CD8-positive, alpha-beta T cell (primary cell): ENCODE measurements at places on chromosomes 6 and 20.
A peak's percentile ranks its signal among the peaks of the same experiment; 100 is the strongest.

DNA sequence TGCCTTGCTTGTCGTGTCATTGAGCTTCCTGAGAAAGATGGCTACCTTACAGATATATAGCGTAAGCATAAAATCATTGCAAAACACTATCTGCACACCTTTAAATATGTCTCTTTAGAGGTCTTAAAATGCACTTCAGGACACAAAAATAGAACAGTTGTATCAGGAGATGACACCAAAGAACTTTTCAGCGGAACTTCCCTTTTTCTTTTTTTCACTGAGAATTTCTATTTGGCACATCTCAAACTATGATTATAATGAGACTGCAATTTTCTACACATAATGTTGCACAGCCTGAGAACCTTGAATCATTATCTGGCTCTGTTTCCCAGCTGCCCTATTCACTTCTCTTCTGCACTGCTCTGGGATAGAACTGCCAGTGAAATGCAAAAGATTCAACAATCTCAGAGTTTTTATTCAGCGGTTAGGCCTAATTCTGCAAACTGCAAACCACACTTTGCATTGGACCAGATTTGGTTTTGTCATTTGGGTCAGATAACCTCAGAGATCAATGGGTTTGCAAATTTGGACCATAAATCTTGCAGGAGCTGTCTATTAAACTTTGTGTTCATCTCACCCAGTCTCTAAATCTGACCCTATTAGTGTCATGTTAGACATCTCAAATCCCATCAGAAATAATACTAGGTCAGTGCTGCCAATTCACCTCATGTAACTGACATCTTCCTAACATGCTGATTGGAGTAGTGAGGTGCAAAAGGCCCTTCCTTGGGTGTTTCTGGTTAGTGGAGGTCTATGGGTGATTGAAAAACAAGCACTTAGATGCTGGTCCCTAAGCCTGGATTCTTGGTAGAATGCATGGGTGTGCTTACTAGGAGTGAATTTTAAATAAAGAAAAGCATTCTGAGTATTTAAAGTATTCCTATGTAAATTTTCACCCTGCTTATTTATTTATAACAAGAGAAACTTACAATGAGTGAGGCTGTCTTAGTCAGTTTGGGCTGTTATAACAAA, 382.7 kb downstream of the UTRN start:
- no peak for DNase-seq

GRCh38 chr6:132972971-132973370, 158.6 kb downstream of the RPS12 start:
- DNase-seq: no peak

DNA sequence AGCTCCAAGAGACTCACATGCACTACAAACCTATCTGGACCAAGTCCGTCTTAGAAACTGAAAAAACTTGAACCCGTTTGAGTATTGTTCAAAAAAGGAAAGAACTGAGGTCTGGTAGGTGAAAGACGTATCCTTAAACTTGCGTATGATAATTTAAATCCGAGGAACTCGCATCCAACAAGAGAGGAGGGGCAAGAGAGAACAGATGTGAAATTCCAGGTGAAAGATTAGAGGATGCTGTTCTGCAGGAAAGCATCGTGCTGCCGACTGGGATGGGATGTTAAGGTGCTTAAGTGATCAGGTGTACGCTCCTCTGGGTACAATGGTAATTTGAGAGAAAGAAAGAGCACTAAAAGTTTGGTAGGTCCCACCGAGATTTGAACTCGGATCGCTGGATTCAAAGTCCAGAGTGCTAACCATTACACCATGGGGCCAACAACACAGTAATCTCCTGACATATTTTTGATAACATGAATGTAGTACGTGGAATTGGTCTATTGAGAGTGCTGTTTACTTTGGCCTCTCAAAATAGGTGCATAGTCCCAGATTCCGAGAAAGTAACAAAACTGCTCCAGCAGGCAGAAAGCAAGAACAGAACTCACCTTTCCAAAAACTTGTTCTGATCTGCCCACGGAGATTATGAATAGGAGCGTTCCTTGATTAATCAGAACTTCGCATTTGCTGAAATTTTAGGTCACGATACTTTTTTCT, 53.5 kb upstream of the BTN3A2 start:
- DNase-seq: peak; percentile 73

DNA sequence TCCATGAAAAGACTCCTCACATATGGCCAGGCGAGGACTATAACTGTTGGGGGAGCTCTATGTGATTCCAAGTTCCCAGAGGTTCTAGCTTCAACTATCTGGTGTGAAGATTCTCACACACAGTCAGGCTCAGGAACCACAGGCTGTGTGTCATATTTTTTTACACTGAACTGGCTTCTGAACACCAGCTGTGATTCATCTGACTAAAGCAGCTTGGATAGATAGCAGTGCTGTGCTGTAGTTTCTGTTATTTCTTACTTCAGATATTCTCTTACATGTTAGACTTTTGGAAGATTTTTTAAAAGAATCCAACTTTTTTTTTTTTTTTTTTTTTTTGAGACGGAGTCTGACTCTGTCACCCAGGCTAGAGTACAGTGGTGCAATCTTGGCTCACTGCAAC, 140.7 kb upstream of the MCHR2 start:
- no peak for DNase-seq

DNA sequence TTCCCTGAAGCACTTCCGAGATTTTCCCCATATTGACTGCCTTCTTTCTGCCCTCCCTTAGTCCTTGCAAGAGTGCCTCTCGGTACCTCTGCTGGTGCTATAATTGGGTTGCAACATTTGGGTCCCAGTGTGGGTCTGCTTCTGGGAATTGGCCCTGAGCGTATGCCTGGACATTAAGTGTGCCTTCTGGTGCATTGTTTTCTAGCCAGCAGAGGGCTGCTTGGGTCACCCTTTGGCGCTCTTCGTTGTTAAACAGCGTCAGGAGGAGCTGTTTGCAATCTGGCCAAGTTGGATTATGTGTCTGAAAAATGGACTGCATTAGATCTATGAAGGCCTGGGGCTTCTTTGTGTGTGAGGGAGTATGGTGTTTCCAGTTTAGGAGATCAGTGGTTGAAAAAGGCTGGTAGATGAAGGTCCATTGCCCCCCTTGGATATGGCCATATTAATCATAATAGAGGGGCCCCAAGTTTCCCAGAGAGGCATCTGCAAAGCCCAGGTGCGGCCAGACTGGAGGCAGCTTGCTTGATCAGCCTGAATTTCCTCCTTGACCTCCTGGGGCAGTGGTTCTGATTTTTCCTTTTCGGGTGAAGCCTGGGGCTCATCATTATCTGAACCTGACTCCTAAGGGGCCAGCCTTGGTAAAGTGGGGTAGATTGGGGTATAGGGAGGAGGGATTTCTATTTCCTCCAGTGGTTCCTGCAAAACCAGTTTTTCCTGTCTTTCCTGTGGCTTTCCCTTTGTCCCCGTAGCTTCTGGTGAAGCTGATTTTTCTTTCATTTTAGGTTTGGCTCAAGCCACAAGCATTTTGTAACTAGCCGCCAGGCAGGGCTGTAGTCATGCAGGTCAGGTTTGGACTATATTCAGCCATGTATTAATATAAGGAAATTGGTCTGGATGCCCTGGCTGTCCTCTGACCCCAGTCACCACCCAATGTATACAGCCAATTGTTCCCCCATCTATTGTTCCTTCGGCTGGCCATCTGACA, 85.4 kb upstream of the GPR6 start:
- DNase-seq: no peak

DNA sequence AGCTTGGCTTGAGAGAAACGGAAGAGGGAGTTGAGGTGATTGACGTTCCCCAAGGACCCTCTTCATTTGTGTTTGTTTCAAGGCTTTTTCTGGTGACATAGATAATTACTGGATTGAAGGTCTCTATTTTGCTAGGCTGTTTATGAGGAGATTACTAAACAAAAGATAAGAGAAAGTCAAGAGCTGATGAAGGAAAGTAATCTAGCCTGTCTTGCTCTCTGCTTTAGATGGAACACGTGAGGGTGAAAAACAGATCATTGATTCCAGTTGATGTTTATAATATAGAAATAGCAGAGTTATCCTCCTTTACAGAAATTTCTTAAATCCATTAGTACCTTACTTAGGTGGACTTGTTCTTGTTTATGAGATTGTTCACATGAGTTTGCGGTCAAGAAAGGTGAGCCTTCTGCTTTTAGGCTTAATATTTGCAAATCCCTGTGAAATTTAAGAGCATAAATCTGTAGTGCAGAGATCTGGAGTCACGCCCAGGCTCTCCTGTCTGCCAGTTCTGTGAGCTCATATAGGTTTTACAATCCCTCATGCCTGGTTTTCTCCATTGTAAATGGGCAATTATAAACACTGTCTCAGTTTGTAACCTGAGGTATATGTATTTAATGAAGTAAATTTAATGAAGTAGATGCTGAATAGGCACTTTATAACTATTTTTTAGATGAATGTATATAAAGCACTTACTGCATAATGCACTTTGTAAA, 272.8 kb downstream of the NKAIN2 start:
- no peak for DNase-seq

GRCh38 chr6:111775145-111775922, 97.9 kb downstream of the FYN start:
- no peak for DNase-seq

GRCh38 chr6:137641474-137642077, 147.4 kb upstream of the OLIG3 start:
- DNase-seq: peak; percentile 45

- DNase-seq: no peak
These were observed 170.4 kb downstream of the PHF3 start for GRCh38 chr6:63805808-63806572.

GRCh38 chr6:30884521-30885480, 482 bp downstream of the DDR1 start:
- DNase-seq: peak; percentile 49

DNA sequence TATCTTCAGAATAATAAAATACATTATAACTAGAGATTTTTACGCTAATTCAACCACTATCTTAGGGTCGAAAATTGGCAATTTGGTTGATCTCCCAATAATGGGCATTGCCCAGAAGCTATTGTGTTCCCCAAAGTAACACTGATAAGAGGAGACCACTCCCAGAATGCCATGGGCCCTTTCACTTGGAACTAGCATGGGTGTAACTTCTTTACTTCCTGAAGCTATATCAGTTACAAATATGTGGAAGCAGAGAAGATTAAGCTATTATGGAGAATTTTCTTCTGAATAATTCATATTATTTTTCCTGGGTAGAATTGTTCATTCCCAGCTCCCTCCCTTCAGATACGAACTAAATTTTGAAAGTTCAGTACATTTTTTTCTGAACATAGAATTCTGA, 48.2 kb upstream of the JAG1 start:
- DNase-seq: no peak

DNA sequence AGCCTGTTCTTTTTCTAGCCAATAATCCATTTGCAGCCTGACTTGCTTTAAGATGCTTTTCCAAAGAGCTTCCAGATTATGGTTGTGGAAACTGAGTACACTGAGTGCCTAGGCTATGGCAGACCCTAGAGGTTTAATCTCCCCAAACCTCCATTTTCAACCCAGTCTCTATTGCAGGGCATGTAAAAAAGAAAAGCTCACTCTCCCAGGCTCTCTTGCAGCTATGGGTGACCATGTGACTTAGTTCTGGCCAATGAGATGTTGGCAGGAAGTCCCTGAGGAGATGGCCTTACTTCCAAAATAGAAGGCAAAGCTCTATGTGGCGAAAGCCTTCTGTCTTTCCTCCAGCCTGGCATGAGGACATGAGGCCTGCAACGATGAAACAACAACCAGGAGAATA, 3.8 kb downstream of the PDRG1 start:
- no peak for DNase-seq

GRCh38 chr6:159633196-159633595, 59.8 kb downstream of the SOD2 start:
- DNase-seq: no peak

DNA sequence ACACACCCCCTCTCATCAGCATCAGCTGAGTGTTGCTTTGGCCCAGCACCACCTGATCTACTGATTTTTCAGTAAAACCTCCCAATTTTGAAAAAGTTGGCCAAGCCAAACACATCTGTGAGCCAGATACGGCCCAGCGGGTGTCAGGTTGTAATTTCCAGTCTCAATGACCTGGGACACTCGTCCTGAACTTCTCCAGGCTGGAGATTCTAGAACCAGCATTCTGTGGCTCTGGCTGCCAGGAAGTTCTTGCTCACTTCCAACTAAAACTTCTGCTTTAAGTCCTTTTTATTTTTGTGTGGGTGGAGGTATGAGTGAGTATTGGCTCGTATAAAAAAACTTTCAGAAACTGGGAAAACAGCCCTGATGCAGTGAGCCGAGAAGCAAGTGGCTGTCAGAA, 5.1 kb downstream of the KIAA1755 start:
- no peak for DNase-seq

DNA sequence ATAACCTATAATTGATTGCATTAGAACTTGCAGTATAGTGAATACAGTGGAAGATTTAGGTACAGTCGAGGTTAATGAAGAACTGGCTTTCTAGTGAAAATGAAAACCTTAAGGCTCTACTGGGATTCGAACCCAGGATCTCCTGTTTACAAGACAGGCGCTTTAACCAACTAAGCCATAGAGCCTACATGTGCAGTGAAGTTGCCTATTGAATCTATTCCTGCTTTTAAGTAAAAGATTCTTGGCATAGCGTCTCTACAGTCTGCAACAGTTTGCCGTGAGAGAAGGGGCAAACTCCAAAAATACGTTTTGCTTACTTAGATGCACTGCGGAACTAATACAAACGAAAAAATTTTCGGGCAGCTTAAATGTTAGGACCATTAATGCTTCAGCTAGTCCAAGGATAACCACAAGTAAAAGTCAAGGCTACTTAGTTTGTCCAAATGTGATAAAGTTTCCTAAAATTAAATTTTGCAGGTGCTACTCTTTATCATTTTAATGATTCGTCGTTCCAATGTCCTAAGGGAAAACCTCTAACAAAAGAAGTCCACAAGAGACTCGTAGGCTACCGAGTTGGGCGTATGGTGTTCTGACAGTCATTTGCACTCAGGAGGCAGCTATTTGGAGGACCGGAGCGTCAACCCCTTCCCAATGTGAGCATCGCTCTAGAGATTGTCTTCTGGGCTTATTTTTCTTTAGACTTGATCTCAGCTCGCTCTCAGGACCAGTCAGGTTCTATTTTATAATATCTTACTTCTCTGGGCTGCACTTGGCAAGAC, 31.3 kb upstream of the ZSCAN23 start:
- no peak for DNase-seq
